Sigmoid colon (tissue), 7 donors: ENCODE measurements at places on chromosomes 3 and 15. TPM values are rescaled to one million over a fixed set of nuclear protein-coding genes. Genes with fewer than 3 reads are reported as not detected.

DNA sequence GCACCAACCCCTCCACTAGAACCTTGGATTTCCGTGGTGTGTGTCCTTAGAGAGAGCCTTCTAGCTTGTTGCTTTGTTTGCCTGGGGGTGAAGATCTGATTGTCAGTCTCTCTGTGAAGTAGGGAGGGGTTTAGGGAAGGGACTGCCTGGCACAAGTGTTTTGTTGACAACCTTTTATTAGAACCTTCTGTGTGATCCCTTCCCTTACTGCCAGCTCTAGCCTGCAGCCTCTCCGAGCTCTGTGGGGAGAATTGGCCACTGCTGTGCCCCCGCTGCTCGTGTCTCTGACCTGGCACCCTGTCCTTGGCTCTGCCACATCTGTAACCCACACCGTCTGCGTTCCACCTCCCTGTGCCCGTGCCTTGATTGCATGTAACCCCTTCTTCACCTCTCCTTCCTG lies 30.9 kb upstream of the PCSK6 start:
- H3K4me3 ChIP-seq, result no peak overlapping the region
- H3K27me3 ChIP-seq, result no peaks in the 10 kb centered on the region
- DNase-seq, result no peak
- H3K27ac ChIP-seq, result no peak overlapping the region
- H3K36me3 ChIP-seq, result no peaks in the 10 kb centered on the region

The ADCY5 gene
- total RNA-seq, result 75.6 TPM

GRCh38 chr15:98684436-98684835 lies 36.1 kb downstream of the IGF1R start:
- H3K4me3 ChIP-seq, result no peak overlapping the region
- no peaks in the 10 kb centered on the region for H3K36me3 ChIP-seq
- no peak overlapping the region for H3K27ac ChIP-seq
- no peaks in the 10 kb centered on the region for H3K27me3 ChIP-seq

DNA sequence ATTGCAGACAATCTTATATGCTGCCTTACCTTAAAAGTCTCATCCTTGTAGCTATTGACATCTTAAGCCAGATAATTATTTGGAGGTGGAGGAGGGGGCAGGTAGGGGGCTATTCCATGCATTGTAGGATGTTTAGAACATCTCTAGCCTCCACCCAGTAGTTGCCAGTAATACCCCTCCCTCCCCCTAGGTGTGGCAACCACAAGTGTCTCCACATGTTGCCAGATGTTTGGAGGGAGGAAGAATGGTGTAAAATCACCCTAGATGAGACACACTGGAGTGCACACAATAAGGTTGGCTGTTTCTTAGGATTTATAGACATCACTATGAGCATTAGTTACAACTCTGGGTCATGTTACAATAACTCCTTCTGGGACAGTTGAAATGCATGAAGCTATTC lies 27.4 kb downstream of the GORASP1 start:
- H3K27ac ChIP-seq, result no peak overlapping the region
- no peaks in the 10 kb centered on the region for H3K4me1 ChIP-seq
- peaks cover 79% of the 10 kb centered on the region for H3K36me3 ChIP-seq
- H3K27me3 ChIP-seq, result no peaks in the 10 kb centered on the region
- no peak overlapping the region for H3K4me3 ChIP-seq

DNA sequence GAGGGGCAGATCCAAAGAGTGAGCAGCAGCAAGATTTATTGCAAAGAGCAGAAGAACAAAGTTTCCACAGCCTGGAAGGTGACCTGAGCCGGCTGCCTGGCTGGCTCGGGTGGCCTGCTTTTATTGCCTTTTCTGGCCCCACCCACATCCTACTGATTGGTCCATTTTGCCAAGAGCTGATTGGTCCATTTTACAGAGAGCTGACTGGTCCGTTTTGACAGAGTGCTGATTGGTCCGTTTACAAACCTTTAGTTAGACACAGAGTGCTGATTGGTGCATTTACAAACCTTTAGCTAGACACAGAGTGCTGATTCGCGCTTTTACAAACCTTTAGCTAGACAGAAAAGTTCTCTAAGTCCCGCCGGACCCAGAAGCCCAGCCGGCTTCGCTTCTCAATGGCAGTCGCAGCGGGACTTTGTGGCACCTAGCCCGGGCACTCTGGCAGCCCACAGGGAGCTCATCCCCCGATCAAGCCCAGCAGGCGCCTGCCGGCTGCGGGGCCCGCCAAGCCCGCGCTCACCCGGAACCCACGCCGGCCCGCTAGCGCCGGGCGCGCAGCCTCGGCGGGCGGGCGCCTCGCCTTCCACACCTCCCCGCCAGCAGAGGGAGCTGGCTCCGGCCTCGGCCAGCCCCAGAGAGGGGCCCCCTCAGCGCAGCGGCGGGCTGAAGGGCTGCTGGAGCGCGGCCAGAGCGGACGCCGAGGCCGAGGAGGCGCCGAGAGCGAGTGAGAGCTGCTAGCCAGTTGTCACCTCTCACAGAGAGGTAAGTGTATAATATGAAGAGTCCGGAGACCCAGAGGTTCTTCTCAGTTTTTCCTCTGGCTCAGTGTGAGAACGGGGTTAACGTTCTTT lies 339.2 kb downstream of the CHL1 start:
- peak overlapping the region; percentile 68 for H3K27ac ChIP-seq
- no peaks in the 10 kb centered on the region for H3K27me3 ChIP-seq
- no peaks in the 10 kb centered on the region for H3K4me1 ChIP-seq
- H3K4me3 ChIP-seq, result peak overlapping the region; percentile 28
- peak; percentile 73 for DNase-seq

GRCh38 chr3:55795296-55795695 lies 308.2 kb upstream of the WNT5A start:
- H3K4me1 ChIP-seq, result no peaks in the 10 kb centered on the region
- no peak for DNase-seq
- H3K27me3 ChIP-seq, result no peaks in the 10 kb centered on the region

GRCh38 chr15:25959100-25959499 lies 96.0 kb upstream of the ATP10A start:
- no peak overlapping the region for H3K4me3 ChIP-seq
- no peak overlapping the region for H3K27ac ChIP-seq
- H3K36me3 ChIP-seq, result no peaks in the 10 kb centered on the region
- H3K27me3 ChIP-seq, result no peaks in the 10 kb centered on the region
- no peak for DNase-seq

GRCh38 chr15:40722934-40723333 lies 28.0 kb downstream of the RAD51 start:
- no peaks in the 10 kb centered on the region for H3K36me3 ChIP-seq
- no peak overlapping the region for H3K4me3 ChIP-seq
- no peaks in the 10 kb centered on the region for H3K27me3 ChIP-seq
- no peak for DNase-seq
- no peaks in the 10 kb centered on the region for H3K4me1 ChIP-seq

GRCh38 chr3:183904833-183905780 lies 20.4 kb upstream of the PARL start:
- H3K36me3 ChIP-seq, result no peaks in the 10 kb centered on the region
- no peaks in the 10 kb centered on the region for H3K4me1 ChIP-seq
- no peak overlapping the region for H3K4me3 ChIP-seq

GRCh38 chr3:40677749-40678148 lies 153.0 kb downstream of the ZNF621 start:
- no peaks in the 10 kb centered on the region for H3K4me1 ChIP-seq
- no peaks in the 10 kb centered on the region for H3K36me3 ChIP-seq

The TGM5 gene
- total RNA-seq, result 0.28 TPM

GRCh38 chr3:180680097-180680430 lies 775 bp upstream of the CCDC39 start:
- peak overlapping the region; percentile 57 for H3K4me3 ChIP-seq
- peaks cover 31% of the 10 kb centered on the region for H3K27me3 ChIP-seq
- H3K36me3 ChIP-seq, result no peaks in the 10 kb centered on the region
- no peak overlapping the region for H3K27ac ChIP-seq

The PLSCR2 gene
- not detected for total RNA-seq

DNA sequence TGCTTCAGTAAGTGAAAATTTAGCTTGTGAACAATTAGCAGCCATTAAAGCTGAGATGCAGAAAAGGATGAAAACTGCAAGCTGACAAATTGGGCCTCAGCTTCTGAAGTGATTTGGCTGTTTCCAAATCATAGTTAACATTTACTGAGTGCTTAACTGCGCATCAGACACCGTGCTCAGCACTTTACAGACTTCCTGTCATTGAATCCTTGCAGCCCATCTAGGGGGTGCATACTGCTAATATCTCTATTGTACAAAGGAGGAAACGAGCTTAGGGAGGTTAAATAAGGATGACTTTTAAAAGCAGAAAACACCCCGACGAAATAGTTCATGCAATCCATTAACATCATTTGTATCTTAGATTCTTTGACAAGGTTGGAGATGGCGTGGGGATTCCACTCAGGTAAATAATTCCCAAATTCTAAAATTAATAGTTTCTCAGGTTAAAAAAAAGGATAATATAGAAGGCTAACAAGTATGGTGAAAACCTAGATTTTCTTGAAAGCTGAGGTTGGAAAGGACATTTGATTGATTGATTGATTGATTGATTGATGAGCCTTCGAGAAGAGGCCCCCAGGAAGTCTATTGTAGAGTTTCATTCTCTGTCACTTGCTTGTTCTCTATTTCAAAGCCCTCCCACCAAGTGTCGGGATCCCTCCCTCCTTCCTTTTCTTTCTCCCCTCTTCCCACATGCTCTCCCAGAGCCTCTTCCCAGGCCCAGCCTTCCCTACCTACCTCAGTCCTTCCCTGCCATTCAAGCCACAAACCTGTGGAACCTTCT lies 23.5 kb upstream of the EPHB3 start:
- no peaks in the 10 kb centered on the region for H3K36me3 ChIP-seq
- peak; percentile 7 for DNase-seq
- peaks cover 49% of the 10 kb centered on the region for H3K27me3 ChIP-seq
- H3K4me3 ChIP-seq, result no peak overlapping the region
- H3K27ac ChIP-seq, result no peak overlapping the region
